ENCODE measurements at places on chromosomes 5 and 9.

DNA sequence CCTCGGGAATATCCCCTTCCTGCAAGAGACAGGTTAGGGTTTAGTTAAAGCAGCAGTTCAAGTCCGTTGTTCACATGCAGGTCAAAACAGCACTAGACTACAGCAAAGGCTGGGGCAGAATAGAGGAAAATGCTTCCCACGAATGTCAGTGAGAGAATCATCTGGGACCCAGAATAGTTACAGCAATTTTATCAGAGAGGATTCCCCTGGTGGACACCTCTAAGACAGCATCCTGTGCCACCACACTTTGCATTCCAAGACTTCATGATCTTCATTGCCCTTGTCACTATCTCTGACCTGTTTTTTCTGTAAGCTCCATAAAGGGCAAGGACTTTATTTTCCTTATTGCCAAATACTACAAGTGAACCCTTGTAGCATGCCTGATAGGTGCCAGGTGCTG, 12.9 kb downstream of the GRXCR2 start:
- DNase-seq = no peak

DNA sequence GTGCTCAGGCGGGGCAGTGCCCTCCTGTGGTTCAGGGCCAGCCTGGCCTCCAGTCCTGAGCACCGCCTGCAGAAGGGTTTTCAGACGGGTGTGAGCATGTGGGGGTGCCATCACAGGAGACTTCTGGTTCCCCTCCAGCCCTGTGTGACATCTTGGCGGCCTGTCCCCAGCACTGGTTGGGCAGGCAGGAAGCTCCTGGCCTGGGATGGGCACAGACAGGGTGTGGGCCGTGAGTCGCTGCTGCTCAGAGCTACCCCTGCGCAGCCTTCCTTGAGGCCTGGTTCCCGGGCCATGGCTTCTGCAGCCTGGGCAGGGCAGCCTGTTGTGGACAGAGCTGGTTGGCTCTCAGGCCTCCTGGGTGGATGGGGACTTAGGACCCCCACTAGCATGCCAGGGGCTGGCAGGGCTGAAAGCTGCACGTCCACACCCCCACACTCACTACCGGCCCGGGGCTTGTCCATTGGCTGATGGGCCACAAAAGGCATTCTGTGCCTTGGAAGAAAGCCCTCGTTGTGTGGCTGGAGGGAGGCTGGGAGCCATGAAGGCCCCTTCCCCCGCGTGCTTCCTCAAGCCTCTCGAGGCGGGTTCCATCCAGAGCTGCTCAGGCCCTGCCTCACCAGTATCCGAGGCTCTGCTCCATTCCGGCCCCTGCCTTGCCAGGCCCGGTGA, 58.7 kb downstream of the RXRA start:
- DNase-seq = no peak

GRCh38 chr5:42828671-42829070, 17.0 kb upstream of the SELENOP start:
- DNase-seq = no peak

GRCh38 chr5:126514558-126515141, 80.4 kb downstream of the ALDH7A1 start:
- DNase-seq = no peak

GRCh38 chr5:88745093-88745696, 137.8 kb downstream of the MEF2C start:
- DNase-seq = no peak

DNA sequence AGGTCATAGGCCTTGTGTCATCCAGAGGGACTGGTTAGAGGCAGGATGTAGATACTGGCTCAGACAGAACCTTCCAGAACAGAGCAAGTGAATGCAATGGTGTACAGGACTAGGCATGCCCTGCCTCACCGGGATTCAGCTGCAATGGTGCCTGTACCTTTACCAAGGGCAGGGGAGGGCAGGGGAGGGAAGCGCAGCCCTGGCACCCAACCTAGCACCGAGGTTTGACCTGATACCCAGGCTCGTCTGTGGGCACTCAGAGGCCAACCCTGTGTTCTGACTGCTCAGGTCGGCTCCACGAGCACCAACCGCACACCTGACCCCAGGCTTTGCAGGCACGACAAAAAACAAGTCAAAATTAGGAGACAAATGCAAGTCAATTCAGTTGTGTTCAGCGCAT, 47.3 kb upstream of the GFPT2 start:
- DNase-seq = no peak

GRCh38 chr5:112812549-112812948, 48.5 kb upstream of the SRP19 start:
- DNase-seq = no peak

GRCh38 chr9:131045300-131046092, 36.5 kb downstream of the LAMC3 start:
- DNase-seq = no peak

- no peak for DNase-seq
Observed at GRCh38 chr9:133581011-133581410, 28.2 kb downstream of the FAM163B start.

GRCh38 chr5:61159836-61160235, 2.4 kb downstream of the SMIM15 start:
- DNase-seq = no peak

DNA sequence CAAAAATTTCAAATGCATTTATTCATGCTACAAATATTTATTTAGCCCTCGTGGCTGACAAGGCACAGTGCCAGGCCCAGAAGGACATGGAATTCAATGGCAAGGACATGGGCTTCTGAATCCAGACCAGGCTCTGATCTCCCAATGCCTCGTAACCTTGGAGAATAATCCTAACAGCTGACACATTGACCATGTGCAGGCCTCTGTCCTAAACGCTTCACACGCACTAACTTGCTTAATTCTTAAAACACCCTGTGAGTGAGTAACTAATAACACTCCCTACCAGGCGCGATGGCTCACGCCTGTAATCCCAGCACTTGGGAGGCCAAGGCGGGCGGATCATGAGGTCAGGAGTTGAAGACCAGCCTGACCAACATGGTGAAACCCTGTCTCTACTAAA, 33.2 kb downstream of the MYO10 start:
- no peak for DNase-seq

Data from T-helper 17 cell (primary cell).